Head of caudate nucleus (tissue), 42 donors: ENCODE measurements at places on chromosomes 3 and 15.

GRCh38 chr3:154540950-154541604 is 111.1 kb upstream of the GPR149 start:
- no peak for DNase-seq

- DNase-seq = no peak
Measured at GRCh38 chr15:101525087-101525669, 35.7 kb upstream of the PCSK6 start.

DNA sequence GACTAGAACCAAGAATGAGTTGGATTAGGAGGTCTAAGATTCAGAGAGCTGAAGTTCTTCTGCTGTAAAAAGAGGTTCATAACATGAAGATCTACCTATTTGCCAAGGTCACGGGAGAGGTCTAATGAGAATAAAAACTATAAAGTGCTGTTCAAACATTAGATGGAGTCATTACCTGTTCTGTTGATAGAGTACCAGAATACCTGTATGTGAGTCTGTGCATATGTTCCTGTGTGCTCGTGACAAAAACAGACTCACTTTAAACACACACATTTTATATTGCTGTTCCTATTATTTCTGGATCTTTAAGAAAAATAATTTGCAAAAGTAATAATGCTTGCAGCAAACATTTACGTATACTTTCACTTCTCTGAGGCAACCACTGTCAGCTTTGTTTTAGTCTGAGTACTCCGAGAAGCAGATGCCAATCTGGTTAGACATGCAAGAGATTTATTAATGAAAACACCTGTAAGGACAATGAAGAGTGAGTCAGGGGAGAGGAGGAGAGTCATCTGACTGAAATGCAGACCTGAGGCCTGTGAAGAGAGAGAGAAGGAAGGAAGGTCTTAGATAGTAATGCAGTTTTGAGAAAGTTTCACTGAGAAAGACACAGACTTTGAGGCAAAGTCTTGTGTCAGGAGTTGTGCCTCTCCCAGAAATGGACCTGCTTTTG is 221.2 kb downstream of the SQOR start:
- DNase-seq = no peak

DNA sequence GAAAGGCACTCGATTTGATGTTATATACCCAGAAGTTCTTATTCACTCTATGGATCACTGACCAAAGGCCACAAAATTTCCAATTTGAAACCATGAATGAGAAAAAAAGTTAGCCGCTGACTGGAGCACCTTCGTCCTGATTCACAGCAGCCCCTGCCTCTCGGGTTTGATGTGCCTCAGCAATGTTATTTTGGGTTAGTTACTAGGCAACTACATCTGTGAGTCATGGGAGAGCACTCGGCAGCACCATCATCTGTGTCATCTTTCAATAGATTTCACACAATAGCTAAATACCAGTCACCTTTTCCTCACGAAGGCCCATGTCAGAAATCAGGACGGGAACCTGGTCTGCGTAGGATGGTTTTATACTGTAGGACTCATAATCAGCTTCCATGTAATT is 269.2 kb downstream of the ZBBX start:
- peak; percentile 63 for DNase-seq

DNA sequence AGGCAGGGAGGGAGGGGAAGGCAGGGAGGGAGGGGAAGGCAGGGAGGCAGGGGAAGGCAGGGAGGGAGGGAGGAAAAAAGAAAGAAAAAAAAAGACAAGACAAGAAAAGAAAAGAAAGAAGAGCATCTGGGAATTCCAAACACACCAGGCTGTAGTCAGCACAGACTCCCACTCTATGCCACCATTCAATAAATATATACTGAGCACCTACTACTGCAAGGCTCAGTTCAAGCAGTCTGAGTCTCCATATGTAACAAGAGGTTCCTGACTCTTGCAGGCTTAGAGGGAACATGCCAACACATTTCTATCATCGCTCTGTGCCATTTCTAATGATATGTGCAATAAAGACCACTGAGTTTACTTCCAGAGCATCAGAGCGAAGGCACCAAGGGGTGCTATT is 47.7 kb downstream of the ANXA2 start:
- no peak for DNase-seq

DNA sequence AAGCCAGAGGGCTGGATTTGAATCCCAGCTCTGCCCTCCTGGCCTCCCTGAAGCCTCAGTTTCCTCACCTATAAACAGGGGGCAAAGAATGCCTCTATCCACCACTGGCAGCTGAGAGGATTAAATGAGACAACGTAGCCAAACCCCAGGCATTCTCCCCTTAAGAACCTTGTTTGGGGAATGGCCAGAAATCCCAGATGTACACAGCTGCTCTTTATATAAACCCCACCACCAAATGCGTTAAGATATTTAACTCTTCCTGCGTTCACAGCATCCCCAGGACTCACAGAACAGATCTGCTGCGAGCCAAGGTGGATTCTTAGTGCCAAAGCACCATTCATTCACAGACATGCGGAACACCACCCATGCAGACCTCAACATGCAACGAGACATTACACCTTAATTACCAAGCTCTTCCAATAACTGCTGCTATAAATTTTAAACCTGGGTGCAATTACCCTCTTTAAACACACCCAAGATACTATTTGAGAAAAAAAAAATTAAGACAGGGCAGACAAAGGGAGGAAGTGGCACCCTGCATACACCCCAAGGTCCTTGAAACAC is 5.2 kb downstream of the TLE3 start:
- no peak for DNase-seq

- no peak for DNase-seq
Measured at GRCh38 chr3:133441867-133442270, 42.0 kb downstream of the BFSP2 start.

DNA sequence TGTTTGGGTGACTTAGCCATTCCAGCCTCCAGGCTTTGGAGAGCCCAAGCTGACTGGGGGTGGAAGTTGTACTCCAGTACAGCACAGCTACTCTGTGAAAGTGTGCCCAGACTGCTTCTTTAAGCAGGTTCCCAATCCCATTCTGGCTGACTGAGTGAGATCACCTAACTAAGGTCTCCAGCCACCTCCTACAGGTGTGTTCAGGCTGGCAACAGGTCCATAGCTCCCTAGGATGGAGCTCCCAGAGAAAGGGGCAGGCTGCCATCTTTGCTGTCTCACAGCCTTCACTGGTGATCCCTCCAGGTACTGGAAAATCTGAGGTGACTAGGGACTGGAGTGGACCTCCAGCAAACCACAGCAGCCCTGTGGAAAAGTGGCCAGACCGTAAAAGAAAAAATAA is 445.3 kb upstream of the KCNMB2 start:
- DNase-seq = no peak
